ENCODE measurements at places on chromosomes 2 and 18. TPM values are rescaled to one million over a fixed set of nuclear protein-coding genes. Genes with fewer than 3 reads are reported as not detected.

DNA sequence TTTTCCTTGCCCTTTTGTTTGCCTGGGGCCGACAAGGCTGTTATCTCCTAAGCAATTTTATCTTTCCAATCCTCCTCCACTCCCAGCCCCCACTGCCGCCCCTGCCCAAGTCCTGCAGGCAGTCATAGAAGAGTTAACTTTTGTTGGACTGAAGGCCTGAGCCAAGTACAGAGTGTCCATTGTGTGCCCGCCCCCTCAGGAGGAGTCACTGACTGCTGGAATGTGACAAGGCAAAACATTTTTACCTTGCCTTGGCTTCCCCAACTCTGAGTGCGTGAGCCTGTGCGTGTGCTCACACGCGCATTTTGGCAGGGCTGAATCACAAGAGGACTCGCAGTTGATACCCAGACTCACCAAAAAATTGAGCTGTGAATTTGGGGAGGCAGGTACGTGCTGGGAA lies 16.2 kb downstream of the SETBP1 start:
- DNase-seq: peak; percentile 47

- no peak for DNase-seq
Measured at GRCh38 chr2:98489971-98490962, 45.6 kb downstream of the INPP4A start.

DNA sequence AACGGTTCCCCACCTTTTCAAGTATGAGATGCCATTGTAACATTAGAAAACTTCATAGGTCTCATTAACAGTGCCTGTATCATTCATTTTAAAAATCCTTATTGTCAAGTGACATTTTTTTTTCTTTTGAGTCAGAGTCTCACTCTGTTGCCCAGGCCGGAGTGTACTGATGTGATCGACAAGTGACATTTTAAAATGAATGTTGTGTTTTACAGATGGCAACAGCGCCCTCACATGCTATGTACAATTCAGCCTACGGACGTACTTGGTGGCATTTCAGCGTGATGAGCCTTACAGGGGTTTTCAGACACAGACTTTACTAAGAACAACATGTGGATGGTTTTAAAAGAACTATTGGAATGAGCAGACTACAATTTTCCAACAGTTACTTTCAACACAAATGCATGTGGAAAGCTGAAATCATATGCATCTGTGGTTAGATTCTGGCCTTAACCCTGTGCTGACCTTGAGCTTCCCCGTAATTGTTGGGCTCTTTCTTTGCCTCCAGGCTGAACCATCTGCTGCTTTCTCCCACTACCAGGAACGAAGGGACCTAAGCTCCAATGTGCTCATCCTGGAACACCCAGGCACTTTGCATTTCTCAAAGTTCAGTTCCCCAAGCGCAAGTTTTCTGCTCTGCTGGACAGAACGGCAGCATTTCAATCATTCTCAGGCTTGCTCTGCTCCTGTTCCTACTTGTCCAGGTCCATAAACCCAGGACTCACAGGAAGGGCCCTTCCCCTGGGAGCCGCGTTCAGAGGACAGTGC lies 119.9 kb upstream of the NDUFV2 start:
- DNase-seq: peak; percentile 84

GRCh38 chr18:59923539-59924196 lies 23.9 kb downstream of the PMAIP1 start:
- no peak for DNase-seq

GRCh38 chr2:234444893-234445292 lies 52.0 kb downstream of the ARL4C start:
- DNase-seq: peak; percentile 98

DNA sequence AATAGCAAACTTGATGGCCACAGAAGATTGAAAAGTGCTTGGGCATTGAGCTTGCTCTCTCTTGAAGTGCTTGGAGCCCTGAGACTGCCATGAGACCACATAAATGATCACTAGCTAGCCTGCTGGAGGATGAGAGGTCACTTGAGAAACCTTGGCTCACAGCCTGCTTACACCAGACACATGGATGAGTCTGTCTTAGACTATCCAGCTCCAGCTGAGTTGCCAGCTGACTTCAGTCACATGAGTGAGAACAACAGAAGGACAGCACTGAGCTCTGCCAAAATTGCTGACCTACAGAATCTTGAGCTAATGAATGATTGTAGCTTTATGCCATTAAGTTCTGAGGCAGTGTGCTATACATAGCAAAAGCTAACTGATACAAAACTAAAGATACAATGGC lies 18.1 kb downstream of the NABP1 start:
- peak; percentile 84 for DNase-seq

DNA sequence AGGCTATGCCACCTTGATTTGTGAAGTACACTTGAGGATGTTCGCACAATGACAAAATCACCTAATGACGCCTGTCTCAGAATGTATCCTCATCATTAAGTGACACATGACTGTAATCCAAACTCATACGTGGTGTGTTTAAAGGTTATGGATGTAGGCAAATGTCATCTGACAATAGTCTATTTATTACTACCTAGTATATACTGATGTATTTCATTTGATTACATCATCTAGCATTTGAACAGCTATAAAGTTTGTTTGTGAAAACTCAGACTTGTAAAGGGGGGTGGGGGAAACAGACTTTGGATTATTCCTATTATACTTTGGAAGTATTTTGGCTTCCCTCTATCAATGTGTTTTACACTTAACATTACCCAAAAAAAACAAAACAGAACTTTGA lies 129.9 kb downstream of the TANC1 start:
- no peak for DNase-seq

DNA sequence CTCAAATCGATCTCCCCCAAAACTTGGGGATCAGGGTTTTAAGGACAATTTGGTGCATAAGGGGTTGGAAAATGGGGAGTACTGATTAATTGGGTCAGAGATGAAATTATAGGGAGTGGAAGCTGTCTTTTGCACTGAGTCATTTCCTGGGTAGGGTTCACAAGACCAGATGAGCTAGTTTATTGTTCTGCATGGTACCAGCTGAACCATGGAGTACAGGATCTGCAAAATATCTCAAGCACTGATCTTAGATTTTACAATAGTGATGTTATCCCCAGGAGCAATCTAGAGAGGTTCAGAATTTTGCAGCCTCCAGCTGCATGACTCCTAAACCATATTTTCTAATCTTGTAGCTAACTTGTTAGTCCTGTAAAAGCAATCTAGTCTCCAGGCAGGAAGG lies 73.1 kb downstream of the CPO start:
- DNase-seq: no peak

DNA sequence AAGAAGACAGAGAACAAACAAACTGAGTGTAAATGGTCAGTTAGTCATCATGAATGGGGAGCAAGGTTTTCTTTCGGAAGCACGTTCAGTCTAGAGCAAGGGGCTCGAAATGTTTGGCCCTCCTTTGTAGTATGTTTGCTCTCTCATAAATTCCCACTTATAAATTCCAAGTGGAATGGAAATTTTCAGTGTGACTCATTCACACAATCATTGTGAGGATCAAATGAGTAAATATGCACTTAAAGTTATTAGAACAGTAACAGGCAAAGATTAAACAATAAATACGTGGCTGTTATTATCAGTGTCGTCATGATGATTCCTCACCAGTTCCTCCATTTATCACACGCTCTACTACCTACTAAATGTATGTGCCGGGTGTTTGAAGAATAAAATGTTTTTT lies 10.5 kb downstream of the CNGA3 start:
- no peak for DNase-seq

DNA sequence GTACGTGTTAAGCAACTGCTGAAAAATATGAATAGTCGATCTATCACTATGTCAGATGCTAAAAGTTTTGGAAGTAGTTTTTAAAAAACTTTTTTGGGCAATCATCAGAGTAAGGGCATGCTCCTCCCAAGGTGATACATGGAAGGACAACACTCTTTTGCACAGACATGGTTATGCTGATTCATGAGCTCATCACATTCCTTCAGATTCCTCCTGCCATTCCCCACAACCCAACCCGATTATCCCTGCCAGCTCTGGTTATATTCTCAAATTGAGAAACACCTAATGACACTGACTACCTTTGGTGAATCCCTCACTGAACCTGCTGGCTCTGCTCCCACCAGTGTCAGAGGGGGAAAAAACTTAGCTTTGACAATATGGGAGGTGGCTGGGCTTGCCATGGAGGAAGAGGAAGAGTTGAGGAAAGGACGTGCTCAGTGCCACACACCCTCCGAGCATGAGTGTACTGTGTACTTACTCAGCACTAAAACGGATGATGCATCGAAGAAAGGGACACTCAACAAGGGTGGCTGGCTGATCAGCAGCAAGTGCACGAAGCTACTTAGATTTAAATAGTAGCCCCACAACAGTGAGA lies 83.9 kb upstream of the RNU4ATAC start:
- no peak for DNase-seq

- no peak for DNase-seq
Measured at GRCh38 chr2:69717186-69717585, 24.7 kb upstream of the ANXA4 start.

DNA sequence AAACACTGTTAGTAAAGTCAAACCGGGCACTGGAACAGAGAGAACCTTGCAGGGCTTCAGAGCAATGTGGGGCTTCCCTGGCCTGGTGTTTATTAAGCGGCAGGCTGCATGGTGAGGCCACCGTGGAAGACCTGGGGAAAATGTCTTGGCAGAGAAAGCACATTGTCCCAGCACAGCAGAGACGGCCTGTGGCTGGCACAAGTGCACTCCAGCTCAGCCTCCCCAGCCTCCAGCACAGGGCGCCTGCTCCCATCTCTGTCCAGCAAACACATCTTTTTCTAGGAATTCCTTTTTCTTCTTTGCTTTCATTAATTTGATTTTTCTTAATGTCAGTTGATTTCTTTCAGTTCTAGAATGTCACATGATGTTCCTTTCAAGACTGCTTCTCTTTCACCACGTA lies 138.2 kb upstream of the NFATC1 start:
- no peak for DNase-seq

GRCh38 chr2:43082111-43082894 lies 144.1 kb downstream of the ZFP36L2 start:
- DNase-seq: peak; percentile 79

DNA sequence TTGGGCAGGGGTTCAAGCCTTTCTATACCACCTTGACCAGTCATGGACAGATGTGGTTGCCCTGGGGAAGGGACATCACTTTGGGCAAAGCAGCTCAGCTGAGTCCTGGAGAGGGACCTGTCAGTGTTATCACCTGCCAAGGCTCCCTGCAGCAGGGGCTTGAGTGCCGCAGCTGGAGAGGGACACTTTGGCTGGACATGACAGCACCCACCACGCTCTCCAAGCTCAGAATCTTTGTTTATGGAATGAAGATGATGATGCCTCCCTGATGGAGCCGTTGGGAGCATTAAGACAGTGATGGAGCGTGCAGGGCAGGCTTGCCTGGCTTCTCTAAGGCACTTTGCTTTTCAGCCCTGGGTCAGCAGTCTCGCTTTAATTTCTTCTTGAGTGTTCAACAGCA lies 4.3 kb upstream of the TFCP2L1 start:
- no peak for DNase-seq

Gene SERPINB13
- total RNA-seq: not detected

Gene TM4SF20
- not detected for total RNA-seq

GRCh38 chr2:29166242-29167039 lies 51.2 kb downstream of the CLIP4 start:
- DNase-seq: peak; percentile 14

DNA sequence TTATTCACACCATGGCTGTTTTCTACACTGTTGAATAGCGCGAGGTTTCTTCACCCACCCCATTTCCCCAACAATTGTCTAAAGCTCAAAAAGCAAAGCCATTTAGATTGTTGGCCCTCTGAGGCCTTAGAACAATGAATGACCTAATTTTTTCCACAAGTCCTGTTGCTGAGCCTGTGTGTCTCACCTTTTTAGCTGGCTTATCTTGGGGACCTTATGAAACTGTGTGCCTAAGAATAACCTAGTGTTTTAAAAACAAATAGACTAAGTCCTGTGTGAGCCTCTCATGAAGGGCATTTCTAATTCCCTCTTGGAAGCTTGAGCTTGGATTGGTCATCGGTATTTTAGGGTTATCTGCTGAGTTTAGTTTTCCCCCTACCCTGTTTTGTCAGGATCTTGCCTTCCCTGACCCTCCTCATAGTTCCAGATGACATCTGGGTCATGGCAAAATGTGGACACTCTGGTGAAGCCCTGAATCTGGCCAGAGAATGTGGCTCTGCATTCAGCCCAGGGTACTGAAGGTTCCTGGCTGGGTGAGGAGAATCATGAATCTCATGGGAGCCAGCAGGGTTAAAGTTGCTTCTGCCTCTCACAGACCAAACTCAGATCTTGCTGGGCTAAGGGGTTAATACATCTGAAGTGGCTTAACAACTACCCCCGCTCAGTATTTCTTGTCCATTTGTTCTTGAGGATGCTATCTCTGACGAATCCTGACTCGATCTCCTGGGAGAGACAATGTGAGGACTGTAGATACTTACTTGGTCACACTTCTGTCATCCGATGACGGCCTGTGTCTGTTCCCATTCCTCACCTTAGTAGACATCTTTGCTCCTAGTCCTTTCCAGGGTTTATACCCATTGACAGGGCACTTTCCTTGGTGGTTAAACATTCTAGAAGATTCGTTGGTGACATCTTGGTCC lies 104.2 kb upstream of the MAP4K3 start:
- DNase-seq: no peak

- no peak for DNase-seq
Measured at GRCh38 chr2:166188084-166188483, 60.3 kb upstream of the SCN1A start.

DNA sequence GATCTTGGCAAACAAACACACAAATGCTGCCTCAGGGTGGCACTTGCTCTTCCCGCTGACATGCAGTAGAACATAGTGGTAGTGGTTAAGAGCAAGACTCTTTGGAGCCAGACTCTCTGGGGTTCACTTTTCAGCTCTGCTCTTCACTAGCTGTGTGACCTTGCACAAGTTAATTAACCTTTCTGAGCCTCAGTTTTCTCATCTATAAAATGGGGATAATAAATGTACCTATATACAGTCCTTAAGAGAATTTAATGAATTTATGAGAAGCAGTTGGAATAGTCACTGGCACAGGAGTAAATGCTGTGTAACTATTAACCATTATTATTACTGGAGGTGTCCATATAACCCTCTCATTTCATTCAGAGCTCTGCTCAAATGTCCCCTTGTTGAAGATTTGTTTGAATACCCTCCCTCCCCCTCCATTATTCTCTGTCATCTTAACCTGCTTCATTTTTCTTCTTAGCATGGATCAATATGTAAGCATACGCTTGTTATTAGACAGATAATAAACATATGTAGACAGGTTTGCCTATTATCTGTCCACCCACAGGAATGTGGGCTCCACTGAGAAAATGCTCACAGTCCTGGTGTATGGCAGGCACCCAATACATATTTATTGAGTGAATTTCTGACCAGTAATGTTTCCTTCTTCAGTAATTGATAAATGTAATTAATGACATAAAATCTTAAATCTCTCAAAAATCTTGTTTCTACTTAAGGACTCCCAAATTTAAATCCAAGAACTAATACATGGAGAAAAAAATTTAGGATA lies 64.5 kb downstream of the TSPYL6 start:
- peak; percentile 52 for DNase-seq
